ENCODE measurements at places on chromosomes 2 and 18.

DNA sequence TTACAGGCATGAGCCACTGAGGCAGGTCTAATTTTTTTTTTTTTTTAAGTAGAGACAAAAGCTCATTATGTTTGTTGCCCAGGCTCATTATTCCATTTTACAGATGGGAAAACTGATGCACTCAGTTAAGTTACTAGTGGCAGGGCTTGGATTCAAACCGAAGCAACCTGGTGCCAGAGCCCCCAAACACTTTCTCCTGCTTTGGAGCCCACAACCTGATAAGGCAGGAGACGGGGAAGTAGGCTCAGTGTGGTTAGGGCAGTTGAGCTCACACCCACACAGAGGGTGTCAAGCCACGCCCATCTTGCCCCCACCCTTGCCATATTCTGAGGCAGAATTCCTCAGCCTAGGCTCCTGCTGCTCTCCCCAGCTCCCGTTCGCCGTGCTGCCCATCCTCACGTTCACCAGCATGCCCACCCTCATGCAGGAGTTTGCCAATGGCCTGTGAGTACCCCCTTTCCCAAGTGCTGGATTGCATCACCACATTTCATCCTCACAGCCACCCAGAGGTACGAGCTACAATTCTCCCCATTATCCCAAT, 5.8 kb upstream of the CTDSP1 start:
- peak; percentile 70 for DNase-seq

GRCh38 chr2:225995796-225996461, 596.4 kb downstream of the NYAP2 start:
- peak; percentile 59 for DNase-seq

DNA sequence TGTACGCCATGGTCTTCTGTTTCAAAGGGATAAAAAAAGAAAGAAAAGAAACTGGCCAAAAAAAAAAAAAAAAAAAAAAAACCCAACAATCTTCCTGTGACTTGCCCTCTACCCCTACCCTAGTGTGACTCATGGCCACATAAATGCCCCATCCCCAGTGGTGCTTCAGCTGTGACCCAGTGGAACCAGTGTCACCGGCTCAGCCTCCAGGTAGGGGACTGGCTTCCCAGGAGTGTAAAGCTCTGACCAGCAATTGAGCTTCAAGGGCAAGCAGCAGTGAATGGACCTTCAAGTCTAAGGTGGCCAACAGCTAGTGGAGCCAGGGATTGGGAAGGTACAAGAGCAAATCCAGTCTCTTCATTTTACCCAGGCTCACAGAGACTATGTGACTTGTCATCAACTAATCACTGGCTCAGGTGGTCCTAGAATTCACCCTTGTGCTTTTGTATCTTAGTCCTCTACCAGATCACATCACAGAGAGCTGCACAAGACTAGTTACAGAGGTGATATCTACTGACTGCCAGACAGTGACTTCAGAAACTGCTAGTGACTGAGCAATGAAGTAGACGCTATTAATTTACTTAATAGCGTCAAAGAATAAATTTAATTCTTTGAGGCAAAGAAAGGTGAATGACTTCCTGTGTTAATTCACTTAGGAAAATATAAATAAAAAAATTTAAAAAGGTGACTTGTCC, 1.3 kb upstream of the TGFBRAP1 start:
- DNase-seq: no peak

GRCh38 chr2:112622528-112622849, 23.2 kb upstream of the SLC20A1 start:
- peak; percentile 47 for DNase-seq

DNA sequence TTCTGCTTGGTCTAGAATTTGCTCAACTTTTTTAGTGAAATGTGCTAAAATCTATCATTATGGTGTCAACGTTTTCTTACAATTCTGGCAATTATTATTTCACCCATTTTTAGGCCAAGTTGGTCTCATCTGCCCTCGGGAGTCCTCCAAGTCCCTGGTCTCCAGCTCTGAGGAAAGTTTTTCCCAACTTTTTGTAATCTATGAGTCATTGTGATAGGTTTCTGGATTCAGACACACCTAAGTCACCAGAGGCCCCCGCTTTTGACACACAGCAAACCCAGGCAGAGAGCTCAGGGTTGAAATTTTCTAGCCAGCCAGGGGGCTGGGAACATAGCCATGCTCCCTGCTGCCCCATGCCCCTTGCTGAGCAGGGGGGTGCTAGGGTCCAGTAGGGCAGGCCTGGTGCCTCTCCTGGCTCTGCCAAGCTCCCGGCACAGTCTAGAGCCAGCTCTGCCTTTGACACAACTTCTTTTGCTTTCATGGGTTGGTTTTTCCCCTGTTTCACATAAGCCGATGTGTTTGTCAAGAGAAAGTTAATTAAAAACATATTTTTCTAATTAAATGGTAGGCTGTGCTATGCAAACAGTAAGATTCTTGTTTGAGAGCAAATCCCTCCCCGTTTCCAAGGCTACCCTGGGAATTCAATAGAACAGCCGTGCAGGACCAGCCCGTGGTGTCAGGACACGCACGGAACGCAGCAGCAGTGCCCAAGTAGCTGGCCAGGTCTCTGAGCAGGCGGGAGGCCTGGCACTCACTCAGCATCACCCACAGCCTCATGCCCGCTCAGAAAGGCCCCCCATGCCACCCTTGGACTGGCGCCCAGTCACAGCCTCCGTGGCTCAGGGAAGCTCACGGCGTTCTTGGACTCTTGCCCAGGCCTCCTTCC, 25.5 kb upstream of the SNED1 start:
- no peak for DNase-seq

DNA sequence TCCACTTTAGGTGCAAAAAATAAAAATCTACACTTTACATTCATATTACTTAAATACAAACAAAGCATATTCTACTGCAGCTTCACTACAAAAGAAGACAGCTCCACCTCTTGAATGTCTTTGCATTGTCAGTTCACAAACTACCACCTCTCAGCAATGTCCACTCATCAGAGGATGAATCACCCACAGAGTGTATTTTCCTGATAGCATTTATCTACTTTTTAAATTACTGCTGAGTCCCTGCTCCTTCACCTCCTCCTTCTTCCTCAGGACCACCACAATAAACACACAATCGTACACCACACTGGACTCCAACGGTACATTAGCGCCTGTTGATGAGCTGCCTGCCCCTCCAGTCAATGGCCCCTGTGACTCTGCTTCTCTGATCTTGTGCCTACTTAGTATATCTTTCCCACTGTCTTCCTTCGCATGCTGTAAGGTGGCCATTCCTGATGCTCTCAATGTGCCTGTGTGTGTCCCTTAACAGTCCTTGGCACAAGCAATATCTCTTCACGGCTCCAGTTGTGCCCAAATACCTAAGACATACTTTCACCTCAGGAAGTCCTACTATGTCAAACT, 120.9 kb downstream of the DHRS9 start:
- DNase-seq: no peak

DNA sequence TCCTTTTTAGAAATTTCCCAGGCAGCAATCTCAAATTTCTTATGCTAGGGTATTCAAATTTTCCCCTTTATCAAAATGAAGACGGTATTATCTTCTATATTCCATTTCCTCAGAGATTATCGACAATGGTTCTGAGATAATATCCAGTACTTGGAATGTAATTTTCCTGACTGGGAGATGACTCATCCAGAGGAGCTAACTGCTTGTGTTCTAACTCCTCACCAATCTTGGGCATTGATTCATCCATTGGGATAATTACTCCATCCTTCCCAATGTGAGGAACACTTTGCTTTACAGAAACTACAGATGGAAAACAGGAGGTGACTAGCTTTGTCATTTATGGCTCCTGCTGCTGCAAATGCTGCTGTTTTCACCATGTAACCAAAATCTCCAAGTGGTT, 239.4 kb upstream of the LYPD1 start:
- no peak for DNase-seq

GRCh38 chr18:77099485-77100370, 32.9 kb downstream of the MBP start:
- peak; percentile 62 for DNase-seq

GRCh38 chr18:25279133-25279532, 72.8 kb downstream of the ZNF521 start:
- no peak for DNase-seq

- DNase-seq: no peak
These were observed 38.1 kb downstream of the LRRTM4 start for GRCh38 chr2:77484026-77484425.

DNA sequence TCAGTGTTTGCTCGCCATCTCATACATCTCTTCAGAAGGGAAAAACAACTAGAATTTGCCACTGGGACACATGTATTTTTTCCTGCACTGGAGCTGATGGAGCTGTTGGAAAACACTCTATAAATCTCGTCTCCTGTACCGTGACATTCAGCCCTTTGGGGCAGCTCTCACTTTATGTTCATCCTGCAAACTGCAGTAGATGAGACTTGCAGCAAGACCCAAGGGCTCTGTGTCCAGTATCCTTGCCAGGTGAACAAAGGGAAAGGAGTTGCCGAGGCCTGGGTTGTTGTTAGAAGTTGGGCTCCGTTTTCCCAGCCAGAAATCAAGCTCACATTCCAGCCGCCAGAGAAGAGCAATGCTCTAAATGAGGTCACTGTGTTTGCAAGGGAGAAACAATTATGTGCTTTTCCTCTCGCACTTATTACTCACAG, 285.1 kb downstream of the SLC4A3 start:
- DNase-seq: no peak

GRCh38 chr2:226703514-226703913, 96.1 kb downstream of the IRS1 start:
- no peak for DNase-seq

- no peak for DNase-seq
These were observed 217.2 kb downstream of the TMEM163 start for GRCh38 chr2:134501476-134502091.

DNA sequence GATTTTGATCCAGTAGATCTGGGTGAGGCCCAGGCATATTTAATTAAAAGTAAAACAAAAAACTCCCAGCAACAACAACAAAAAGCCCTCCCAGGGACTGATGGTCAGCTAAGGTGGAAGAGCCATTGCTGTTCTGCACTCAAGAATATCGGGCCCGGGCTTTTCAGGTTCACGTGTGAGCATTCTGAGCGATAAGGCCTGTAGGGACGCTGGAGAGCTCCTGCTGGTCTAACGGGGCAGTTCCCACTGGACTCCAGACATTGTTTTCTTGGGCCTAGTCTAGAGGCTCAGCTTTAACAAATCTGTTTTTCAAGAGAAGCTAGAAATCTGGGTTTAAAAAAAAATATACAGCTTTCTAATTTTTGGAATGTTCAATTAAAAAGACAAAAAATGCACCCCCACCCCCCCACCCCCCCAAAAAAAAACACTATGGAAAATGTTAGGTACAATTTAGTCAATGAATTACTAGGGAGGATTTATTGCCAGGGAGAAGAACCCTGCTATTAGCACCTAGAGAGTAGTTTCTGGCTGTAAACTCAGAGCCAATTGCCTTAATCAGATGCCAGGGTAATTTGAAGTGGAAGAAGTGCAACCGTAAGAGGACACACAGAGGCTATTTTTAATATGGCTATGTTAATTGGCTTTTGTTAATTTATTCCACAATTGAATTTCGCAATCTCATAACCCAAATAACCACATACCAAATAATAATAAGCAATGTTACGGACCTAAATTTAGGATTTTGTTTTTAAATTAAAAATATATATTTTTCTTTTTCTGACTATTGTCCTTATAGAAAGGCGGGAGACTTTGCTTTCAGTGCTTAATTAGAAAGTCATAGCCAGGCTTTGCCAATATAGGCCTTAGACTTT, 78.9 kb downstream of the MAP4K4 start:
- no peak for DNase-seq

- DNase-seq: peak; percentile 83
These were observed 89.2 kb upstream of the GLS start for GRCh38 chr2:190791347-190791975.

GRCh38 chr2:45872211-45872610, 220.7 kb downstream of the PRKCE start:
- no peak for DNase-seq

DNA sequence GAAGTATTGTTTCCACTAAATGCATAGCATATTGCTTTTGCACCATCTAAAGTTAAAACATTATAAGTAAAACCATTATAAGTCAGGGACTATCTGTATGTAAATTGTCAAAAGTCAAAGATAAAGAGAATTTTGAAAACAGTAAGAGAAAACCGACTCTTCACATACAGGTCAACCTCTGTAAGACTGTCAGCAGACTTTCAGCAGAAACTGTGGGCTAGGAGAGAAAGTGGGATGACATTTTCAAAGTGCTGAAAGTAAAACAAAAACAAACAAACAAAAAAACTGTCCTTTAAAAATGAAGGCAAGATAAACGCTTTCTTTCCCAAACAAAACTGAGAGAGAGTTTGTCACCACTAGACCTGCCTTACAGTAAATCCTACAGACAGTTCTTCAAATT, 122.9 kb upstream of the ID2 start:
- DNase-seq: no peak

- peak; percentile 93 for DNase-seq
These were observed 12.6 kb downstream of the GNLY start for GRCh38 chr2:85706599-85707296.

- DNase-seq: no peak
These were observed 65.6 kb downstream of the STK39 start for GRCh38 chr2:168181825-168182224.

GRCh38 chr2:1884933-1885580, 140.7 kb upstream of the PXDN start:
- DNase-seq: no peak

- no peak for DNase-seq
These were observed 16.8 kb upstream of the TMEM37 start for GRCh38 chr2:119414894-119415293.

GRCh38 chr18:6963452-6964097, 154.0 kb downstream of the LAMA1 start:
- DNase-seq: no peak

DNA sequence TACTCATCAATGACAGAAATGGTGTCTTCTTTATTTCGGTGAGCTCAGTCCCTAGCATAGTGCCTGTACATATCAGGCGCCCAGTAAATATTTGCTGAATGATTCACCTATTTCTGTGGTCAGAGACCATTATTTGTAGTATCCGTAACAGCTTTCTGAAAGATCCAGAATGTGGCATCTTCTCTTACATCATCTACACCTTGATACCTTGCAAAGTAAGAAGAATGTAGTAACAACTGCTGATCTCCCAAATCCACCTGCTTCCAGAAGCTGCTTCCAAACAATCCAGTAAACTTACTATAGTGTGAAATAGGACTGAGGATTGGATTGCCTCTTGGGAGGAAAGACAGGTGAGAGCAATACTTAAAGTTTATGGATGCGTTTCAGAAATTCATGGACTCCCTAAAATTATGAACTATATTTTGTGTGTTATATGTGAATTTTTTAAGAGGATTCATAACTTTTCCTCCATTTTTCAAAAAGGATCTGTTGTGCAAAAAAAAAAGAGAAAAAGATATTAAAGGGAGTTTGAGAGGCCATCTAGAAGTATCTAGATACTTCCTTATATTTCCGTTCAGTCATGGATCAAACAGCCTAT, 945 bp upstream of the ASXL2 start:
- DNase-seq: no peak

DNA sequence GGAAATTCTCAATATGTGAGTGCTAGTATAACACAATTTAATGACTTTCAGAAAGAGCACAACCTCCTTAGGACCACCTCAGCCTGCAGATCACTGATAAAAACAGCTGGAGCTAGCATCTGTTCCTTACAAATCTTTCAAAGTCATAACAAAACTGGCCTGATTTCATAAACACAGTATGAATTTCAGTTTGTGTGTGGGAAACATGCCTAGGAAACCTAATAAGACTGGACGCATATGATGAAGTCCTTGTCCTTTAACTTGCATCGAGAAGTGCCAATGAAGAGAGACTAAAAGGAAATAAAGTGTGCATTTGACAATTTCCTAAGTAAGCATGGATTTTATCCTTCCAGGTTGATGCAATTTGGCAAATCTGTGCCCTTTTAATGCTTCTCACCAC, 74.1 kb upstream of the KLHL14 start:
- no peak for DNase-seq

Measured in suppressor macrophage (primary cell).